ENCODE measurements at places on chromosomes 12 and 14.

GRCh38 chr14:90573385-90574105 lies 176.7 kb downstream of the CALM1 start:
- no peak for DNase-seq

DNA sequence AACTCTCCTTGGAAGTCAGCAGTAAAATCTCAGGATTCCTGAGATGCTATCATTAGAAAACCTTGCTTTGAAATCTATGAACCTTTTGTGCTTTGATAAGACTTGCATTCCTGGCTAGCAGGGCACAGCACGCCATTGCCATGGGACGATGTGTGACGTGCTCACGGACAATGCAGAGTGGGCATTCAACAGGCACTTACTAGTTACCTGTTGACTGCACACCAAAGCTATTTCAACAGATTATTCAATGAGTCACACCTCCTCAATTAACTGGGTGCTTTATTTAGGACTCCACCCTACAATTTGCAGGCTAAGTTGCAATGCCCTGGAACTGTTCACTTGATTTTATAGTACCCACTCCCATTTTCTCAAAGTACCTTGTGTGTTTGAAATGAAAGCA lies 11.3 kb downstream of the NOS1 start:
- no peak for DNase-seq

- no peak for DNase-seq
Measured at GRCh38 chr14:50846226-50846880, 15.4 kb upstream of the NIN start.

GRCh38 chr12:1054117-1054870 lies 63.3 kb downstream of the ERC1 start:
- no peak for DNase-seq

- DNase-seq: no peak
Measured at GRCh38 chr12:38875586-38876228, 29.7 kb downstream of the CPNE8 start.

- DNase-seq: no peak
Measured at GRCh38 chr12:12612358-12612757, 682 bp downstream of the CREBL2 start.

All from substantia nigra (tissue), 51 donors.